Stimulated activated CD4-positive, alpha-beta T cell treated with anti-CD3 and anti-CD28 coated beads, Interleukin-4, amount 100 ng/mL, for 24 hours (primary cell): ENCODE measurements at places on chromosomes 7 and 10.

DNA sequence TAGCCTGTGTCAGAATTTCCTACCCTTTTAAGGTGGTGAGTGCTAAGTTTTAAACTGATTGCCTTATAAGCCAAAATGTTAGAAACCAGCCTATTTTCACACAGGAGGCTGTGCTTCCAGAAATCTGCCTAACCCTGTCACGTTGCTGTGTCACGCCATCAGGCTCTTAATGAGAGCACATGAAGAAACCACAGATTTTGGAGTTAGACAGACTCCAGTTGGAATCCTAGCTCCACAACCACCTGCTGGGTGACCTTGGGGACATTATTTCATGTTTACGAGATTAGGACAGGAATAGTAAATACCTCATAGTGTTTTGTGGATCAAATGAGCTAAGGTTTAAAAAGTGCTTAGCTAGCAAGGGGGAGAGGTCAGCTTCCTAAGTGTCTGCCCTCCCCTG lies 321.8 kb downstream of the DPP6 start:
- no peak for DNase-seq

DNA sequence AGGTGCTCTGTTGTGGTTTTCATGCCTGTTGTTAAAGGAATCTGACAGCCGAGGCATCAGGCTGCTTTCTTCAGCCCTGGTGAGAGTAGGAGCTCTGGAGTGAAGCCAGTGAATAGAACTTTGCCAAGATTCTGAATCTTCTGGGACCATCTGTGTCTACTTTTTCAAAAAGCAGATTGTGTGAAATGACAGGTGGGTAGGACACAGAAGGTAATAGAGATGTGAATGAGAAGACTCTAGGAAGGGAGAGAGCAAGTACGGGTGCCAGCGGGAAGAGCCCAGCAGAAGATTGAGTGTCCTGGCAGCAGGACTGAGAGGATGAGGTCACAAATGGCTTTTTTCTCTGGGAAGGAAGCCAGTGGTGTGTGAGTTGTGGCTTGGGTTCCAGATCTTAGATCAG lies 429.2 kb downstream of the SDK1 start:
- DNase-seq = no peak

DNA sequence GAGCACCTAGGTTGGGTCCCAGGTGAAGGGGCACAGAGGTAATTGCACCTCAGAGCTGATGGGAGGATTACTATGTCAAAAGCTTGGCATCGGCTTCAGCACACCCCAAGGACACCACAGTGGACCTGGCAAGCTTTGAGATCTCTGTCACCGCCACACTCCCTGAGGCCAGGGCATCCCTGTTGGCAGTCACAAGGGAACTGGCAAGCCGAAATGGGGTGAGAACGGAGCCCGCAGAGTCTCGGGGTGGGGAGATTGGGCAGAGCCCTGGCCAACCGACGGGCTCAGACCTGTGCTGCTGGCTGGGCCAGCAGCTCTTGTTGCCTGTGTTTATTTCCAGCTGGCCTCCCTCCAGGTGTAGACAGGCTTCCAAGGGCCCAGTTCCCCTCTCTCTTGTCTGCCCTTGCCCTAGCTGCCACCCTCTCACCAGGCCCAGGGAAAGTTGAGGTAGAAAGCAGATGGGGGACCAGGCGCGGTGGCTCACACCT lies 2.5 kb downstream of the HSPB1 start:
- no peak for DNase-seq

DNA sequence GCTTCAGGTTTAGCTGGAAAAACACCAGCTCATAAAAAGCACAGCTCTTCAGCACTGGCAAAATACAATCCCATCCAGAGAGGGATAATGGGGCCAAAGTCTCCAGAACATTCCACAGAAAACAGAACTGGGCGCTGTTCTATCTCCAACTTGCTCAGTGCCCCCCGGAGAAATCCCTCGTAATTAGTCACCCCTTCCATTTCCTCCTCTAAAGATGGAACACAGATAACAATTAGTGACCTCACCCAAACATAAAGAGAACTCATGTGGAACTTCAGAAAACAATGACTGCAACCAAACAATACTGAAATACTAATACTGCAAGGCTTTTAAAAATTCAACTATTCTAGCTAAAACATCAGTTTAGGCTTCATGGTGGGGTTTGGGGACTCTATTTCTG lies 46.3 kb downstream of the KIAA1549 start:
- DNase-seq = no peak

DNA sequence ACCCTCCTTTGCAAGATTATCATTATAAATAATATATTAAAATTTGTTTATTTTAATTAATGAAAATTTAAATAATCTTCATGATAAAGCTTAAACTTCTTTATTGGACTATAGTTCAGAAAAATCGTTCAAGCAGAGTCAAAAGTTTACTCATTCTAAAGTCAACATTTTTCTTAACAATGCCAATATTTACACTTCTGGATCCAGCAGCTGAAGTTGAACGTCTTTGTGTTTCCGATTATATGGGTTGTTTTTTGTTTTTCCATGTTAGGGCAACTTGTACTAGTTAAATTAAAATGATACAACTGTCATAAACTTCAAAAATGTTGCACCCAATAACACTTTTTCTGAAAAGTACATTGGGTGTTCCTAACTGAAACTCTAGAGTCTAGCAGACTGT lies 43.8 kb downstream of the GRB10 start:
- DNase-seq = no peak
